ENCODE measurements at places on chromosomes 7 and 10.

- no peak for DNase-seq
Observed at GRCh38 chr7:9217204-9217603, 783.8 kb downstream of the NXPH1 start.

GRCh38 chr7:30177186-30177585 is 42.4 kb downstream of the MTURN start:
- DNase-seq, result no peak

DNA sequence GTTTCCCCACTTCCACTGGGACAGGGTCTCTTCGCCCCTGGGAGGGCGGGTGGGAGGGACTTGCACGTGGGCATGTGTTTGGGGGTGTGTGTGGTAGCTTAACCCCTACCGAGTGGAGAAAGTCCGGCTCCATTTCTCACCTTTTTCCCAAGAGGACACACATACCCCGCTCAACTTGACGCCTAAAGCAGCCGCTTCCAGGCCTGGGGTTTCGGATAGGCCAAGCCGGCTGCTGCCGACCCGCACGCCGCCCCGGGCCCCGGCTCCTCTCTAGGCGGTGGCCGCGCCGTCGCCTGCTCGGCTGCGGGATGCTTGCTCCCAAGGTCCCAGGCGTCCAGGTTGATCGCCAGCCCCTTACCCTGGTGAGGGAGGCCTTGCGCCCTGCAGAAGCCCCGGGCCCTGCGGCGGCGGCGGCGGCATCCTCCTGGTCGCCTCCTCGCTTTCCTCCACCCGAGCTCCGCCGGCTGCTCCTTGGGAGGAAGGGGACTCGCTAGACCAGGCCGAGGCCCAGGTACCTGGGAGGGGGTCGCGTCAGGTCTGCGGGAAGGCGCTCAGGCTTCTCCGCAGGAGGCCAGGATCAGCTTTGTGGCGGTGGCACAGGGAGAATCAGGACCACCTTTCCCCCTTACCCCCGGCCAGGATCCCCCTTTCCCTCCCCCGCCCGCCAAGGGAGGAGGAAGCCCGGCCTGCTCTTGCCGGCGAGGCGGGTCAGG is 3.2 kb upstream of the GATA3 start:
- DNase-seq, result no peak

DNA sequence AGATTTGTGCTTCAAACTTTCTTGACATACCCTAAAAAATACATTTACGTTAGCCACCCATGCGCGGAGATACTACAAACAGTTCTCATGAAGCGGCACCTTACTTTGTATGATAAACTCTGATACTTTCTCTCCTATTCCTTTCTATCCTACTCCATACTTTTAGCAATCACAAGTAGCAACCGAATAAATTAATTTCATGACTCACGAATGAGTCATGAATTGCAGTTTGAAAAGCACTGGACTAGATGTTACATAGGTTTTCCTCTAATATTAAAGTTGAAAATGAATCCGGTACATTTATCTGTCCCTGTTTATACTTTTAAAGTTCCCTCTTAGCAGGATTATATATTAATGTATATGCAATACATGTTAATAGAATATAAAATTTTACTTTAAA is 67.6 kb downstream of the CUBN start:
- DNase-seq, result no peak

GRCh38 chr10:79505829-79506228 is 6.5 kb upstream of the EIF5AL1 start:
- no peak for DNase-seq

DNA sequence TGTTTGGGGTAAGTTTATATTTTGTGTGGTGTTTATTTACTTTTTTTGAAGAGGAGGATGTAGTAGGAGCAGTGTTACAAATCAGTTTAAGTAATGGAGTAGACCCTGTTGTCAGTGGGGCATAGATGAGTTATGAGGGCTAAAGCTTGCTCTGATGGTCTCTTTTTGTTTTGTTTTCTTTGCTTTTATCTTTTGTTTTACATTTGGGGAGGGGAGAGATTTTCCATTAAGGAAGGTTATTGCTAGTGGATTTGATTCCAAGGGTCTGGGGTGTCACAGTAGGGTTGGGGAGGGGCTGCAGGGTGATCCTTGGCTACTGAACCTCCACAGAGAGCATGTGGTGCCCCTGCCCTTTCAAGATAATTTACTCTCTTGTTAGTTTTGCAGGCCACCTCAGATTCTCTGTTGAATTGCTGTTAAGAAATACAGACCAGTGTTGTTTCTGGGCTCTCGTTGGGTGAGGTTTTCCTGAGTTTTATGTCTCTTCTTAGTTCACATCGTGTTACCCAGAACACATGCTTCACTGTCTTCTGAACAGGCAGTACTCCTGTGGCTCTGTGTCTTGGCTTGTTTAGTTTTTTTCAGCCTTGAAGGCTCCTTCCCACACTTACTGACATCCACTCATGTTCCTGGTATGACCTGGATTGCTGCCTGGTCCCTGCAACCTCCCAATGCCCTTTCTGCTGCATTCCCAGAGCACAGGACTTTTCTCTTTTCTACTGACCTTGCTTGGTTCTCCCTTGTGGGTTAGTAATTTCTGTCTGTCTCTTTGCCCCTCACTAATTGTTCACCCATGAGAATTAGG is 4.2 kb downstream of the KIFBP start:
- no peak for DNase-seq

DNA sequence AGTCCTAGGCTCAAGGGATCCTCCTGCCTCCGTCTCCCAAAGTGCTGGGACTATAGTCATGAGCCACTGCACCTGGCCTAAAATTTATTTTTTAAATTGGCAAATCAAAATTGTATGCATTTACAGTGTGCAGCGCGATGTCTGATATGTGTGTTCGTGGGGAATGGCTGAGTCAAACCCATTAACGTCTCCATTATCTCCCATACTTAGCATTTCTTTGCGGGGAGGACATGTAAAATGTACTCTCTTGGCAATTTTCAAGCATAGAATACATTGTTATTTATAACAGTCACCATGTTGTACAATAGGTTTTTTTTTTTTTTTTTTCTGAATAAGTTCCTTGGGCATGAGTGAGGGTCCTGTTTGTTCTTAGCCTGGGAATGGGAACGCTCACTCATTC is 3.8 kb downstream of the TMEM184A start:
- DNase-seq, result no peak

- no peak for DNase-seq
Observed at GRCh38 chr10:17190602-17191001, 10.9 kb downstream of the TRDMT1 start.

DNA sequence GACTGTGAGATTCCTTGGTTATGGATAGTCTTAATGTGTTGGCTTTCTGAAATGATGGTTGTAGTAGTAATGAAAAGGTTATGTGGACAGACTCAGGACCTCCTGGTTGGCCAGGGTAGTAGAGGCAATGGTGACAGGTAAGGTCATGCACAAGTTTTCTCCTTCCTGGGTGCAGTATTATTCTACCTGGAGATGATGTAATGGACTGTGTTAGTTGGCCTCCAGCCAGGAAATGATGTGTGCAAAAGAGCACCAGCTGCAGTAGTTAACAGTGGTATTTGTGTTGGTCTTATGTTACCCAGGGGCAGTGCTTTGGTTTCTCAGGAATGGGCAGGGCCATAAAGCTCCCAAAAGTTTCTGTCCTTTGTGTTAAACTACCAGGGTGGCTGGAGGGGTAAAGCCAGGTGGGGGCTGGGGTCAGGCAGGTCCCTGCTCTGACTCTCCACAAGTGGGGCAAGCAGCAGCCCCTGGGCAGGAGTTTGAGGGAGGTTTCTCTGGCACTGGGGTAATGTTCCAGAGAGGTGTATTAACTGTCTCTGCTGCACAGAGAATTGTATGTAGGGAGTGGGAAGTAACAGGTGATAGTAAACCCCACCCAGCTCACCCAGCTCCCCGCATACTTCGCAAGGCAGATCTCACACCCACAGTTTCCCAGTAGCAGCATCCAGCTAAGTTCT is 36.3 kb downstream of the GPR22 start:
- no peak for DNase-seq

- no peak for DNase-seq
Observed at GRCh38 chr7:80150611-80151273, 16.1 kb downstream of the GNAI1 start.

- DNase-seq, result no peak
Observed at GRCh38 chr7:67496589-67496988, 500.0 kb downstream of the TYW1 start.

GRCh38 chr10:61763778-61764177 is 101.0 kb downstream of the CABCOCO1 start:
- no peak for DNase-seq

GRCh38 chr10:74822101-74822500 is 4.3 kb upstream of the KAT6B start:
- DNase-seq, result no peak

- no peak for DNase-seq
Observed at GRCh38 chr7:10346032-10346431, 627.6 kb upstream of the PHF14 start.

DNA sequence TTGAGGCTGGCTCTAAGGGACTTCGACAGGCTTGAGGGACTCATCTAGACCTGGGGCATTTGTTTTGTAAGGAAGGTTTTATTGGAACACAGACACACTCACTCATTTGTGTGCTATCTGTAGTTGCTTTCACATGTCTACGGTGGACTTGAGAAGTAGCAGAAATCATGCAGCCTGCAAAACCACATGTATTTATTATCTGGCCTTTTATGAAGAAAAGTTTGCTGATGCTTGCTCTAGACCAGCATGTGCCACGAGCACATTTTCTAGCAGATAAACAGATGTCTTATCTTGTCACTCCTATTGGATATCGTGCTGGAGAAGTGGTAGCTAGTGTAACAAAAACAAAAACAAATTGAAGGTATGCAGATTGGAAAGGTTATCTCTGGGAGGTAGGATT is 9.8 kb downstream of the UPP1 start:
- DNase-seq, result no peak

- DNase-seq, result no peak
Observed at GRCh38 chr7:107860981-107861652, 29.9 kb upstream of the DLD start.

DNA sequence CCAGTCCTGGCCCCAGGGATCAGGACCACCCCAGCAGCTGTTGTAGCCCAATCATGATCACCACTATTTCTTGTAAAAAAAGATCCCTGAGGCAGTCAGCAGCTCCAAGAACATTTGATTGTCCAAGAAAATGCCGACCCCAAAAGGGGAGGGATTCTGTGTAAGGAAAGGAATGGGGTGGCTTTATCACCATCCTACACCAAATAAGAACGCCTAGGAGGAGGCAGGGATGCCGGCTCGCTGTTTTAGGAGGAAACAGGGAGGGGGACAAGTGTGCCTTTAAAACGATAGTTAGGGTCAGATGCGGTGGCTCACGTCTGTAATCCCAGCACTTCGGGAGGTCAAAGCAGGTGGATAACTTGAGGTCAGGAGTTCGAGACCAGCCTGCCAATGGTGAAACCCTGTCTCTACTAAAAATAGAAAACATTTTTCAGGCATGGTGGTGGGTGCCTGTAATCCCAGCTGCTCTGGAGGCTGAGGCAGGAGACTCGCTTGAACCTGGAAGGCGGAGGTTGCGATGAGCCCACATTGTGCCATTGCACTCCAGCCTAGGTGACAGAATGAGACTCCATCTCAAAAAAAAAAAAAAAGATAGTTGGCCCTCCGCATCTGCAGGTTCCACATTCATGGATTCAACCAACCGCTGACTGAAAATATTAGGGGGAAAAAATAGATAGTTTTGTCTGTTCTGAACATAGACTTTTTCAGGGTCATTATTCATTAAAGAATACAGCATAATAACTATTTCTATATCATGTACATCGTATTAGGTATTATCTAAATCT is 63.6 kb downstream of the PDIA4 start:
- DNase-seq, result no peak

DNA sequence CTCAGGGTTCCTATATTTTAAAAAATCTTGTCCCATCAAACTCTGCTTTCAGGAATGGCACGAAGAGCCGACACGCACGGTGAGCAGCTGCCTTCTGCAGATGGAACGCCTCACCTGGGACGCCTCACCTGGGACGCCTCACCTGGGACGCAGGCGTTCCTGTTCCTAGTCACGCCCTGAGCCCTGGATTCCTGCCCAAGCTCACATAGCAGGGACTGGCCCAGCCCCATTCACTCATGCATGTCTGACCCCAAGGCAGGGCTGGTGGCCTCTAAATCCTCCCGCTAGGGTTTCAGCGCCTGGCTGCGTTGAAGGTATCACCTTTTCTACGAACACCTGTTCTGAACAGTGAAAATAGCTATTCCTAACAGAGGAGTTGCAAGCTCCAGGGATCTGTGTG is 49.8 kb downstream of the CARD11 start:
- no peak for DNase-seq

DNA sequence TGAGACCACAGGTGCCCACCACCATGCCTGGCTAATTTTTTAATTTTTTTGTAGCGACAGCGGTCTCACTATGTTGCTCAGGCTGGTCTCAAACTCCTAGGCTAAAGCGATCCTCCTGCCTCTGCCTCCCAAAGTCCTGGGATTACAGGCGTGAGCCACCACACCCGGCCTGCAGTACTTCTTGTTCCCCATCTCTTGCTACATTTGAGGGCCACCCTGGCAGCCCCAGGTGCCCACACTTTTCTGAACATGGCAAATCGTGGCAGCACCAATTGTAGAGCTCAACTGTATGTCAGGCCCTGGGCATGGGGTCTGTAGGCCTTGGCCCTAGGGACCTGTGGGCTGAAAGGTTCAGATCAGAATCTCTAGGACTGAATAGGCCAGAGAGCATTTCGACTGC is 25.1 kb upstream of the LIMK1 start:
- DNase-seq, result no peak

DNA sequence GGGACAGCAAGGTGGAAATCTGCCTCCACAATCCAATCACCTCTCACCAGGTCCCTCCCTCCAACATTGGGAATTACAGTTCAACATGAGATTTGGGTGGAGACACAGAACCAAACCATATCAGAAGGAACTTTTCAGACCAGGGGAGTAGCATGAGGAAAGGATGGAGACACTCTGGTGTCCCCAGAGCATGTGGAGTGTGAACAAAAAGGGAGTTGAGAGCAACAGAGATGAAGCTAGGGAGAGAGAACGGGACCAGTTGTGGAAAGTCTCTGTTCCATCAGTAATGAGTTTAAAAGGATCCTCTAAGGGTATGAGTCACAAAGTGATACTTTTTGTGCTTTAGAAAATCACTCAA is 382.0 kb downstream of the SFMBT2 start:
- no peak for DNase-seq

DNA sequence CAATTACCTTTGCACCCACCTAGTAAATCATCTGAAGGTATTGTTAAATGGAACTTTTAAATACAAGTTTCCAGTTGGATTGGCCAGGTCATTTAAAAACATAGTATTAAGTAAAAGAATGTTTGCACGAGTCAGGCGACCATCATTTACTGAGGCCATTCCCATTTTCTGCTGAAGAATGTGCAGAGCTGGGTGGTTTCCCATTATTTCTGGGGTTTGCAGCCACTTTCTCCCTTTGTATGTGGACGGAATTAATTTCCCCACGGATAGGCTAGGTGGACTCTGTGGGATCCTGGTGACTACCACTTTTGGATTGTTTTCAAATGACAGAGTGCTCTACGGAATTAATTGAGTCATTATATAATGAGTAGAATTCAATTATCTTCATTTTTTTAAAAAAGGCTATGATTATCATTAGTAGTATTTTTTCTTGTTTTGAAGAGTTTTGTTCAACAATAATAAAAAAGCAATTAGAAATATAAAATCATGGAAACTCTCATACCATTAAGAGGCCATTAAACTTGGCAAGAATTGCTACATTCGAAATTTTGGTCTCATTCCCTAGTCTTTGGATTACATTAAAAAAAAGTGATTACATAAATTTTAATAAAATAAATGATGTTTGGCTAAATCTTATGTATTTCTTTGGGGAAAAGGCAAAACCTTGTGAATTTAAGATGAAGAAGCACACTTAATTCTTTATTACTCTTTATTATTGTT is 120.4 kb upstream of the FZD8 start:
- no peak for DNase-seq

Data from SIG-M5 (cell line).